Hematopoietic multipotent progenitor cell treated with erythropoietin and hydrocortisone succinate and interleukin-3 and kit ligand, for 8 days (in vitro differentiated cells): ENCODE measurements at places on chromosomes 4 and X.

DNA sequence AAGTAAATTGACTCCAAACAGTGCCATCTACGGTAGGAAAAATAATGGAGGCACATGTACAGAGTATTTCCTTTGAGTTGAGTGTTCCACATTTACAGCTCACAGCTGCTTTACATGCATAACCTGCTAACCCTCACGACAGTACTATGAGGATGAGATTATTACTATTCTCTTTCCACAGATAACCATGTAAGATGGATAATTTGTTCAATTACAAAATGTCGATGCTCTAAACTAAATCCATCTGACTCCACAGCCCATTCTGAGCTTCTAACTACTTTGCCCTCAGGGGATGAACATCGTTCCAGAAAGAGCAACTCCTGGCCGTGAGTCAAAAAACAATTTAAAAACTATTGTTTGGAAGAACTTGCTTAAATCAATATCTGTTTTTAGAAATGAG lies 330.4 kb upstream of the NWD2 start:
- DNase-seq: no peak

DNA sequence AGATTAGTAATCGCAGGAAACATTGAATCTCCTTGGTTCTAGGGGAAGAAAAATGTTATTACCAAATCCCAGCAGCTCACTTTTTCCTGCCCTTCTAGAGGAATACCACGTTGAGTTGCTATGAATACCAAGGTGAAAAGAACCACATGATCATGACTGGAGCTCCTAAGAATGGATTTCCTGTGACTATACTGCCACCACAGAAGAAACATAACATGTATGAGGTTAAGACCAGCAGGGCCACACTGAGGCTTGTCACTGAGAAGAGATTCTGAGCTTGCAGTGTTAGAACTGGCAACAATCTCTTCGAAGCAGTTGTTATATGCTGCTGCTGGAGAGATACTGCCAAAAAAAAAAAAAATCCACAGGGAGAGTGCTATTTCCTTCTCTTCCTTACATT lies 1235.3 kb downstream of the FSTL5 start:
- no peak for DNase-seq

DNA sequence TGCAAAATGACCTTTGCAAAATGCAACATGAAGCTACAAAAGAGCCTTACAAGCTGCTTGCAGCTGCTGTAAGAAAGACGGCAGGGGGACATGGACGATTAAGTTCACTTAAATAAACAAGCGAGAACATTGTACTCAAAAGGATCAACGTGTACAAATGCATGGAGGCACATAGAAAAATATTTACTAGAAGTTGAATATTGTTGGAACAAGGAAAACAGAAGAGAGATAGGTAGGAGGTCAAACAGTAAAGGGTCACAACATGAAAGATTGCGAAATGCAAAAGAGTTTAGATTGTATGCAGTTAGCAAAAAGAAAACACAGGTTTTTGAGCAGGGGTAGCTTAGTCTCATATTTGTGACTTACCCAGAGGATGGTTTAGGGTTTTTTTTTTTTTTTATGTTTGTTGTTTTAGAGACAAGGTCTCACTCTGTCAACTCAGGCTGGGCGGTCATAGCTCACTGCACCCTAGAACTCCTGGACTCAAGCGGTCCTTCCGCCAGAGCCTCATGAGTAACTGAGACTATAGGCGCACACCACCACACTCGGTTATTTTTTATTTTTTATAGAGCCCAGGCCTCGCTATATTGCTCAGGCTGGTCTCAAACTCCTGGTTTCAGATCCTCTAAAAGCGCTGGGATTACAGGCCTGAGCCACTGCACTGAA lies 1.4 kb upstream of the PHF8 start:
- DNase-seq: no peak

DNA sequence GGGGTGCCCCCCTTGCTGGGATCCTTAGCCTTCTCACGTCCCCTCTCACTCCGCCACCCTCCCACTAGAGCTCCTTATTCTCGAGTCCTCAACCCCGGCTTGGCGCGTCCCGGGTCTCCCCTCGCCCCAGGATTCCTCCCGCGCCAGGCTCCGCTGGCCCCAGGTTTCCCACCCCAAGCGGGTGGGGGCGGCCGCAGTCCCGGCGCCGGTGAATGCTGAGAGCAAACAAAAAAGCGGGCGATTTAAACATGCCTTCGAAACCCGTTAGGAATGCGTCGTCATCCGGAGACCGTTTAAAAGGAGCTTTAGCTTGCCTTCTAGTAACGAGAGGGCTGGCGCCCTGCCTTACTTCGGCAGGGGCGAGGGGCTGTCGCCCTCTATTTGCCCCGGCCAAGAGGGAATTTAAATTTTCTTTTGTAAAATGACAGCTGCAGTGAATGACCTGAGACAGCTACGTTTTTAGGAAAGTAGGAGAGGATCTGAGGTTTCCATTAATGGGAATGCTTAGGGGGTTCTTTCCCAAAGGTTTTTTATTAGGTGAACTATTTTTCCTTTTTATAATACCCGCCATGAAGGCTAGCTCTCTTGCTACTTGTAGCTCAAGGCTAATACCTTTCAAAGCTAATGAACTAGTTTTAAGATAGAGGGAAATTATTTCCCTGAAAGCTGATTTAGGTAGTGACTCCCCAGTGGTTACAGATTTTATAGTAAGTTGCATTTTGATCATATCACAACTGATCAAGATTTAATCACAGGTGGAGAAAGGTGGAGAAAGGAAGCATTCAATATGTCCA lies 3.1 kb downstream of the JADE1 start:
- peak; percentile 71 for DNase-seq
